ENCODE measurements at places on chromosomes 4 and X.

- DNase-seq: no peak
Observed at GRCh38 chr4:109930464-109930863, 17.8 kb downstream of the EGF start.

DNA sequence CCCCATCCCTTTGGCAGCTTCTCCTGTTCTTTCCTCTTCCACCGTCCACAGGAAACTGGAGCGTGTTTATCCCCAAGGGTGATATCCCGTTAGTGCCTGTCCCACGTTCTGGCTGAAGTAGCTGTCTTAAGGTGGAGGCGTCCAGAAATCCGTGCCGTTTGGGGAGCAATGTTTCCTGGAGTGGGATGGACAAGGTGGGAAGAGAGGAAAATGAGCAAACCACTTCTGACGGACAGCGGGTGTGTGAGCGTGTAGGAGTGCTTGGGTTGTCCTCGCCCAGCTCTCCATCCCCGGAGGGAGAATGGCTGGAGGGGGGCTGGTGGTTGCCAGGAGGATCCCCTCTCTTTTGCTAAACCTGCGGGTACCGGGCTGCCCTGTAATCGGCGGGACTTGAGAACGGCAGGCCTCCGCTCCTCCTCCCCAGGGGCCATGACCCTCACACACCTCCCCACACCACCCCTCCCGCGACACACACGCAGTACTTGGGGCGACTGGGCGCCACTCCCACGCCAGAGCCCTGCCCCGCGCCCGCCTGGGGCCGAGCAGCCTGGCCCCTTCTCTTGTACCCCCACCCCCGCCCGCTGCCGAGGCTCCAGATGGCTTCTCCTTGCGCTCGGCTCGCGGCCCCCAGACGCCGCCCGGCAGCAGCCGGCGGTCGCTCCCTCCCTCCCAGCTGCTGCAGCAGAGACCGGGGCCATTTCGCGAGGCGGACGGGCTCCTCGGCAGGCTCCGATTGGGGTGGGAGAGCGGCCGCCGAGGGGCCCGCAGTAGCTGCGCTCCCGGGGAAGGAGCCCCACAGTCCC is 13.9 kb upstream of the PRDM8 start:
- no peak for DNase-seq

GRCh38 chr4:86484241-86484640 is 109.9 kb upstream of the PTPN13 start:
- no peak for DNase-seq

GRCh38 chr4:3505231-3505630 is 27.0 kb downstream of the LRPAP1 start:
- no peak for DNase-seq

- no peak for DNase-seq
Observed at GRCh38 chr4:182144626-182145333, 98.4 kb upstream of the TENM3 start.

DNA sequence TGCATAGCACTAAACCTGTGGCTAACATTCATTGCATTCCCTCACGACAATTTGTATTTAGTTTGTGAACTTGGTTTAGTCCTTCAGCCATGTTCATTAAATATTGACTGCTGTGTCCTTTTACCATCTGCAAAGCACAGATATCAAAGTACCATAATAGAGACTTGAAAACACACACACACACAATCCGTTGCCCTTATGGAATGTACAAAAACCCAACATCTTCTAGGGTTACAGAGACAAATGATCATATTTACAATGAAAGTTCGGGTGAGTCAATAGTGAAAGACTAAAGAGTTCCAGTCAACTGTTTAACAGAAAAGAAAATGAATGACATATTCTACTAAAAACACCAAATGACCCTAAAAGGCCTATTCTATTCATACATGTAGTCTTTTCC is 50.8 kb upstream of the TXK start:
- no peak for DNase-seq

DNA sequence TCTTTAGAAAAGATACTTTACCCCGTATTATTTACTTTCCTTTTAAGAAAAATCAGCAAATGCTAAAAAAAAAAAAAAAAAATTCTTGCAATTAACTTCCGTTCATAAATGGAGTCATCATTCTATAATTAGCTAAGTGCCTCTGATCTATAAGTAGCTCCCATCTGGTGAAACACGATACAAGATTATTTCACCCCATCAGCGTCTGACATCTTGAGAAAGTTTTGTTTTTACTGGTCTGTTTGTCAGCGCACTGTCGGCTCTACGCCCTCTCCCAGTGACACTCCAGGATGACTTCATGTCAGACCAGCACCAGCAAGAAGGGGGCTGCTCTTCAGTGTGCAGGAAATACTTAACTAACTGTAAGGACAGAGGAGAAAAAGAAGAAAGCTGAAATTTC is 108.3 kb downstream of the AFAP1 start:
- no peak for DNase-seq

- DNase-seq: no peak
Observed at GRCh38 chrX:71432733-71433132, 66.6 kb downstream of the TAF1 start.

Measured in omental fat pad (tissue), 4 donors.